ENCODE measurements at places on chromosomes 6 and 20. TPM values are rescaled to one million over a fixed set of nuclear protein-coding genes. Genes with fewer than 3 reads are reported as not detected.

Gene FAM83C
- total RNA-seq: not detected

Gene RIPPLY2
- not detected for total RNA-seq

Gene FHL5
- 15.4 TPM for total RNA-seq

Gene SLC22A16
- total RNA-seq: not detected

Gene SLC52A3
- 3.0 TPM for total RNA-seq

Gene RSPO3
- 9.0 TPM for total RNA-seq

Gene RPL7L1
- total RNA-seq: 68.1 TPM

Gene OCSTAMP
- not detected for total RNA-seq

Gene PTCRA
- total RNA-seq: not detected

Gene ZNF391
- total RNA-seq: 2.3 TPM

Gene KCNK17
- total RNA-seq: 0.57 TPM

Gene EPHA7
- 0.95 TPM for total RNA-seq

Gene ANKEF1
- total RNA-seq: 4.1 TPM

Gene RTN4IP1
- 4.8 TPM for total RNA-seq

Gene JARID2
- 17.4 TPM for total RNA-seq

Gene RFX6
- total RNA-seq: not detected

Gene HRH3
- total RNA-seq: not detected

Gene ITCH
- 58.3 TPM for total RNA-seq

Gene OR2B6
- not detected for total RNA-seq
